ENCODE measurements at places on chromosomes 6 and 20.

DNA sequence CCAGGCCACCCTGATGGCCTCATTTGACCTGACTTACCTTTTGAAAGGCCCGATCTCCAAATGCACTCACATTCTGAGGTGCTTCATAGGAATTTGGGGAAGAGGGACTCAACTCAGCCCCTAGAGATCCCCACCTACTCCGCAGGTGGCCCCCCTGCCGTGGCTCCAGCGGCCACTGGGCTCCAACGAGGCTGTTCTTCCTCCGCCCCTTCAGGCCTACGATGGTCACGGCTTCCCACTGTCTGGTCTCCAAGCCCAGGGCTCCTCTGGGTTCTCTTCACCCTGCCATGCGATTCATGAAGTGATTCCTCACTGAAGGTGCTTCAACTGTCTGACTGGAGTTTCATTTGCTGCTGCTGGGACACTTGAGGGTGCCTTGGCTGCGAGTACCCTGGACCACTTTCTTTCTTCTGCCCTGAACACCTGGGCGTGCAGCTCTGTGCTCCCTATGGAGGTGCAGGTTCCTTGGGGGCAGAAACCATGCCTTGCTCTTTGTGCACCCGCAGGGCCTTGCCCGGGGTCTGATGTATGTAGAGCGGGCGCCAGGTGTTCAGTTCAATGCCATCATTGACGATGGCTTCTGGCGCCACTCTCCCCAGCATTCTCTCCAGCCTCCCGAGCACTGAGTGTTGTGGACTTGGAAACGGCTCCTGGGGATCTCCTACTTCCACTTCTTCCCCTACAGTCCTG lies 10.0 kb upstream of the DUSP22 start:
- DNase-seq = no peak

GRCh38 chr20:31717478-31718201 lies 5.0 kb downstream of the BCL2L1 start:
- no peak for DNase-seq

GRCh38 chr6:132153221-132153898 lies 202.2 kb upstream of the CCN2 start:
- peak; percentile 100 for DNase-seq

DNA sequence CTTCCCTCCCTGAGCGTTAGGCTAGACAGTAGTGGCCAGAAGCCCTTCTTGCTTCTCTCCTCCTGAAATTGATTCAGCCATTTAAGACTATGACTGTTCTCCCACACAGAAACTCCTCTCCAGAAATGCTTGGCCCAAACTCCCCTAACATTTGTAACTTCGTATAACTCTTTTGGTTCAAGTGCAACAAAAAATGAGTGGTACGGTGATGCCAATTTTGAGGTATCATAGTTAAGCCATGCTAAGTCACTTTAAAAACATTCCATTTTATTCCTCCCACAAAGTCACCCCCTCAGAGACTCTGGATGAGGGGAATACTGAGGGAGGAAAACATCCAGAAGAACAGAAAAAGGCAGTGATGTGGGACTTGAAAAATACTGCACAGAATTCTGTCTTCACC lies 21.1 kb upstream of the ROS1 start:
- DNase-seq = no peak

GRCh38 chr6:4209196-4209595 lies 73.8 kb upstream of the ECI2 start:
- DNase-seq = no peak

DNA sequence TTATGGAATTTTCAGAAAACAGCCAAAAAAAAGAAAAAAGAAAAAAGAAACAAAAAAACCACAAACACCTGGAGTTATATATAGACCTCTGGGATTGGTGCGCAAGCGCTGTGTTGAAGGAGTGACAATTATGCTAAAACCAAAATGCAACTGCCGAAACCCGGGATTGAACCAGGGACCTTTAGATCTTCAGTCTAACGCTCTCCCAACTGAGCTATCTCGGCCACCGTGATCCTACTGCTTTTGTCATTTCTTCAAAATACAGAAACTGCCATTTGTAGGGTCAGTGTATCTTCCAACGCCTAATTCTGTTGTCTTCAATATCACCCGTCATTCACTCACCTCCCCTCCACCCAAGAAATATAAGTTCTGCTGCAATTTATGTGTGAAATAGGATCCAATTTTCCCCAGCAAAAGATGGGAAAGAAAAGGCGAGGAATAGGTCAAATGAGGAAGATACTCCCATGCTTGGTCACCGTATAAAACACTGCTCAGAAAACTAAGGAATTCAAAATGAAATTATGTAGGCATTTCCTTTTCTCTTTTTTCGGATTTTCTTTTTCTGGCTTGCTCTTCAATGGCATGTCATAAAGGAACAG lies 116.0 kb downstream of the TRIM27 start:
- DNase-seq = peak; percentile 45

GRCh38 chr6:92559003-92559402 lies 860.4 kb downstream of the EPHA7 start:
- peak; percentile 4 for DNase-seq

- DNase-seq = no peak
Measured at GRCh38 chr20:61803416-61803914, 262.2 kb downstream of the TAF4 start.

DNA sequence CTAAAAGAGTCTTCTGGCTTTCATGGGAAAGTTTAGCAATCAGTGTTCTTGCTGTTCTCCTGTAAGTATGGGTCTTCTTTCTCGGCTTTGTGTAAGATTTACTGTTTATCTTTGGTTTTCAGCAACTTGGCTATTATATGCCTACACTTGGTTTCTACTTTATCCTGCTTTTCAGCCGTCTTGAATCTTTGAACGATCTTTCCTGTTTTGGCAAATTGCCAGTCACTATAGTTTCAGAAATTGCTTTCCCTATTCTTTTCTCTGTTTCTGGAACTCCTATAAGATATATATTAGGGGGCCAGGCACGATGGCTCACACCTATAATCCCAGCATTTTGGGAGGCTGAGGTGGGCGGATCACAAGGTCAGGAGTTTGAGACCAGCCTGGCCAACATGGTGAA lies 14.6 kb upstream of the SRPK1 start:
- no peak for DNase-seq

DNA sequence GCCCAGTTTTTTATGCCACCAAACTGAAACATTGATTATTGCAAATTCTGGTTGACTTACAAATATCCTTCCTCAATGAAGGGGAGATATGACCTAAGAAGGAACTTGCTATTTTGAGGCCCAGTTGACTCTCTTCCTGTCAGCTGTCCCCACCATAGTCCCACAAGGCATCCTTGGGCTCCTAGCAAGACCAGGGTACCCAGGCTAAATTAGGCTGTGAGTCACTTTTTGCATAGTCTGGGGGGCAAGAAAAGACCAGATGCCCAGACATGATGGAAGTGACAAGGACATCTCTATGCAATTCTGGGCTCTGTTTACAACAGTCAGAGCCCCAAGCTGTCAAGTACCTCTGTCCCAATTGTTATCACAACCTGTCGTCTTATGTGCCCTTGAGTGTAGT lies 31.8 kb upstream of the MAFB start:
- no peak for DNase-seq

DNA sequence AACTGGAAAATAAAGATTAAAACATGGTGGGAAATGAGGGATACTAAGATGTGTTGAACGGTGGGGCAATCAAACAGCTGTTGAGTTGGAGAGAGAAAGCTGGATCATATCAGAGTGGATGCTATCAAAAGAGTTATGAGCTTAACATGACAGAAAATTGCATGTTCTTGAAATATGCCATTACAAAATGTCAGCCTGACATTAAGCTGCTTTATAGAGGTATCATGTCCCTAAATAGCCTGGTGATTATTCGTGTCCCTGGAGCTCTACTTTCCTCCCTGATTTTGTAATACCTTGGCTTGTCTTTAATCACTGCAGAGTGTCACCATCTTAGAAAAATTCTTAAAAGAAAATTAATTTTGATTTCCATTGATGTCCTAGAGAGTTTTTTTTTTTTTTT lies 223.1 kb downstream of the PHF3 start:
- DNase-seq = no peak

- peak; percentile 29 for DNase-seq
Measured at GRCh38 chr6:163354761-163355425, 59.6 kb upstream of the QKI start.

DNA sequence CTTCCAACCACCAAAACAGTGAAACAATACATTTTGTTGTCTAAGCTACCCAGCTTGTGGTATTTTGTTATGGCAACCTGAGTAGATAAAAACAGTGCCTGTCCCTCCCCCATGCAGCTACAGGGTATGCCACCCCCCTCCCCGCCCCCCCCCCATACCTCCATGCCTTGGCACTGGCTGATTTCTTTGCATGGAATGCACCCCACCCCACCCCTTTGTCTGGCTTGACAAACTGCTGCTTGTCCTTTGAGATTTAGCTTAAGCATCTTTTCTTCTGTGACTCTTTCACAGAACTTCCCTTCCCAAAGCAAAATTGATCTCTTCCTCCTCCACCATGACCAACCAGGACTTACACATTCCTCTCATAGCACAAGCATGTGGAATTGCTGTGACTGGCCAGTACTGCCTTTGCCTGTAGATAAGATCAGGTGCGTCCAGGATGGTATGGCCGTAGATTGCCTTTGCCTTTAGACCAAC lies 64.6 kb upstream of the ADGRF1 start:
- peak; percentile 16 for DNase-seq

DNA sequence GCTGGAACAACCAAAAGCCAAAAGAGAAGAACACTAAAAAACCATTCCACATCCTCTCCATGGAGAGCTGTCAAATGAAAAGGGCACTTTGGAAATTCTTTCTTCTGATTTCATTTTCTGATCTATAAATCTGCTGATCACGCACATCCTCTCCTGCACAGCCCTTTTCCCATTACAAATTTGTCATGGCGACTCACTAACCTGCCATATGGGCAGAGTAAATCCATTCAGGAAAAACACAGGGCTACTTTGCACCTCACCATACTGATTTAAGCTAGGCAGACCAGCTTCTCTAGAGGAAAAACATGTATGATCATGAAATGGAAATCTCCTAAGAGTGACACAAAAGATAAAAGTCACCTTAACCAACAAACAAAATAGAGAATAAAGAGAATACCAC lies 26.0 kb downstream of the TOMM6 start:
- no peak for DNase-seq

All from AG10803 (cell line).